ENCODE measurements at places on chromosomes 3 and 15.

- DNase-seq = no peak
Measured at GRCh38 chr3:128242818-128243601, 89.7 kb downstream of the EEFSEC start.

DNA sequence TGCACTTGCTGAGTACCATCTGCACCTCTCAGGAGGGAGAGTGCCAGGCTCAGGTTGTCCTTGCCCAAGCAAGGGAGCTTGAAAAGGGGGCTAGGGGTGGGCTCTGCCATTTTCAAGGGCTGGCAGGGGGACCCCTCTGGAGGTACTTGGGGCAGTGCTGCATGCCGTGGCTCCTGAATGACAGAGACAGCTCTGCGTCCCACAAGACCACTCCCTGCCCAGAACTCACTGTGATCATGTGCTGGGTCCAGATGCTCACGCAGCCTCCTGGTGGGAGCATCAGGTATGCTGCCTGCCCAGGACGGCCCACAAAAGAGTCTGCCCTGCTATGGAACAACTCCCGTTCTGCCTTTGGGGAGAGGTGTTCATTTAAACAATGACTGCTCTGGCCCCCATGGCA is 165.2 kb downstream of the GOLGA6L4 start:
- DNase-seq = no peak

DNA sequence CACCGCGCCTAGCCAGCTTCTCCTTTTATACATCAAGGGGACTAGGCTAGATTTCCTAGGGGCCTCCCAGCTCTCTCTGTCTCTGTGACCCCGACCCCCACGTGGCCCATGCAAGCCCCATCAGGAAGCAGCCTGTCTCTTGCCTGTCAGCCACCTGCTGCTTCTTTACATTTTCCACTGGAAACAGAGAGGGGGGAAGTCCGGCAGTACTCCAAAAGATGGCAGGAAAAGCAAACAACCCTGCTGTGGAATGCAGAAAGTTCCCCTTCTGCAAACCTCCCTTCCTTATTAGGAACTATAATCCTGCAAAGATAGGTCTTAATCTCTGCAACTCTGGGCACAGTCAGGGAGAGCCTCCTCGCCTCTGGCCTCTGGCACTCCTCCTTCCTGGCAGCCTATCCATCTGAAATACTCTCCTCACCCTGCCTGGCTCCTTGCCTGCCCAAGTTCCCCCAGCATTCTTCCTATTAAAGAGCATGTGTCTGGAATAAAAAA is 47.4 kb upstream of the HACD2 start:
- no peak for DNase-seq

- no peak for DNase-seq
Measured at GRCh38 chr3:110774496-110775265, 296.9 kb upstream of the NECTIN3 start.

DNA sequence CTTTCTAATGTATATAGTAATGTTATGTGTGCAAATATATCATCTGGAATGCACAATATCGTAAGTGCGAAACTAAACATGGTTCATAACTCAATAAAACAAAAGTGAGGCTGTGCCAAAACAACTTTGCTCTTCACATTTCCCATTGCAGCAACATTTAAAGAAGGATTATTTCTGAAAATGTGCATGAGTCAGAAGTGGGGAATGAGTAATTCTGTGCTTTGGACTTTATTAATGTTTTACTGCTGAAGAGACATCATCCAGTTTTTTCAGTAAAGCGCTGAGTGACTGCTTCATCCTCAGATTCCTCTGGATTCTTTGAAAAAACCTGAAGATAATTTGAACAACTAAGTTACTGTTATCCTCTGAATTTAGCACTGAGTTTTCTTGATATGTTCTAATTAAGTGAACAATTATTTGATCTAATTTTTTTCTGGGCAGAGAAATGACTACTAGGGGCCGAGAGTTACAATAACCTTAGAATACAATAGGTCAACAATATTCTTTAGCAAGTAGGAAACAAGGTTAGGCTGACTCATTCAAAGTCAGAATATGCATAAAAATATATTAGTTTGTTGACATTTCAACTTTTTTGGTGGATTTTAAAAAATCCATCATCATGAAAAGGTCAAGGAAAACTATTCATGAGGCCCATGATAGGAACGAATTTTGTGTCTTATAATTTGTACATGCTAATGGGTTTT is 20.0 kb upstream of the PLCL2 start:
- DNase-seq = no peak

All from GM12865 (cell line).